Esophagus muscularis mucosa (tissue), 4 donors: ENCODE measurements at places on chromosomes 2 and 18.
A peak's percentile ranks its signal among the peaks of the same experiment; 100 is the strongest.

GRCh38 chr2:213251618-213252017 lies 32.6 kb upstream of the SPAG16 start:
- DNase-seq, result no peak

- no peak for DNase-seq
Observed at GRCh38 chr2:231334981-231335380, 60.5 kb upstream of the B3GNT7 start.

DNA sequence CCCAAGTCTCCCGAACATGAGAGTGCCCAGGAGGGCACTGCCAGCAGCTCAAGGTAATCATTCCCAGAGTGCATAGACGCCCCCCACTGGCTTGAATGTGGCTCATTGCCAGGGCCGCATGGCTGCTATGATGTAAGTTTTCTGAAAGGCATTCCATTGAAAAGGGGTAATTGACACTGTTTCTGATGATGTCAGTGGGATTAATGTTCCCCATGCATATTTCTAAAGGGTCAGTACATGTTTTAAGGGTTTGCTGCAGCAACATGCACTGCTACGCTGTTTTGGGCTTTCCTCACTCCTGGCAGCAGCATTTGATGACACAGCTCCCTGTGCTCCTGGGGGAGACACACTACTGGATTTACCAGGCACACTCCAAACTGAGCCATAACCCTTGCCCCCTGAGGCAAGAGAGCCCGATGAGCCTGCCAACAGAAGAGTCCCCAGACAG lies 36.7 kb downstream of the KIAA2012 start:
- no peak for DNase-seq

DNA sequence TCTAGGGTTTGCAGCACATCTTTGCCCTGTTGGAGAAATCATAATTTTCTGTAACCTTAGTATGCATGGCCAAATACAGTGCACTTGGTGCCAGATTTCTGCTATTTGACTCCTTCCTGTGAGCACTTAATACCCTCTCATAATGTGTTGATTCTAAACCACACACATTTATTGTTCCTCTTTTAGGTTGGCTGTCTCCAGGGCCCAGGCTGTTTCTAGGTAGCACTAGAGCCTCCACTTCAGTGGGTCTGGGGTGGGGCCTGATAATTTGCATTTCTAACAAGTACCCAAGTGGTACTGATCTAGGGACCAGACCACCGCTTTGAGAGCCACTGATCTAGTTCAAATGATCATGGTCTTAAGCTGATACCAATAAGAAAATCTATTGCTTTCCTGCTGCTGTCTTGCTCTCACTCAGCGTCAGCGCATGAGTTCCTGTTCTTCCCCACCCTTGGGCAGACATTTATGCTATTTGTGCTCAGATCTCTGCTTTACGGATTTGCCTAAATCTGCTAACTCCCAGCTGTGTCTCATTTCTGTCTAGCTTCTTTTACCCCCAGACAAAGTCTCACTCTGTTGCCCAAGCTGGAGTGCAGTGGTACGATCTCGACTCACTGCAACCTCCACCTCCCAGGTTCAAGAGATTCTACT lies 7.4 kb downstream of the PTRHD1 start:
- no peak for DNase-seq

- no peak for DNase-seq
Observed at GRCh38 chr2:102070058-102070642, 72.4 kb upstream of the IL1R1 start.

- DNase-seq, result no peak
Observed at GRCh38 chr2:217993138-217993537, 9.7 kb downstream of the TNS1 start.

GRCh38 chr2:287471-287885 lies 413 bp downstream of the ALKAL2 start:
- no peak for DNase-seq

GRCh38 chr2:58146707-58147106 lies 94.4 kb downstream of the FANCL start:
- DNase-seq, result no peak

DNA sequence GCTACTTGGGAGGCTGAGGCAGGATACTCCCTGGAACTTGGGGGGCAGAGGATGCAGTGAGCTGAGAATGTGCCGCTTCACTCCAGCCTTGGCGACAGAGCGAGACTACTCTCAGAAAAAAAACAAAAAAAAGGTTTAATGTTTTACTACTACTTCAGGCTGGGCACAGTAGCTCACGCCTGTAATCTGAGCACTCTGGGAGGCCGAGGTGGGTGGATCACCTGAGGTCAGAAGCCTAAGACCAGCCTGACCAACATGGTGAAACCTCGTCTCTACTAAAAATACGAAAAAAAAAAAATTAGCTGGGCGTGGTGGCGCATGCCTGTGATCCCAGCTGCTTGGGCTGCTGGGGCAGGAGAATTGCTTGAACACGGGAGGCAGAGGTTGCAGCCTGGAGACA lies 75.7 kb upstream of the ATIC start:
- DNase-seq, result no peak

GRCh38 chr2:208251098-208251497 lies 3.8 kb downstream of the IDH1 start:
- no peak for DNase-seq

DNA sequence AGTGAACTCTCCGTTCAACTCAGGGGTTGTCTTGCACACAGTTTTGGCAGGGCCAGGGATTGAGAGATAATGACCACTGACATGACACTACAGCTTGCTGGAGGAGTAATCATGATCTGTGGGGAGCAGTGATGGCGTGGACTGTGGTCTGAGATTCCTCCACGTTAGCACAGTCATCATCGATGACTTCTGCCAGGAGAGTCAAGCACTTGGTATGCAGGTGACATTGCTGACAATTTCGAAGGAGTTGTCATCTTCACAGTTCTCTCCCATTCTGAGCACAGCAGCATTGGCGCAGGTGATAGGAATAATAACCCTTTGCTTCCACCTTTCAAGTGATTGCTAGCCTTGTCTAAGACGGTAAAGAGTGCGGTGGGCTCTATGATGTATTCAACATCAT lies 79.8 kb downstream of the SGPP2 start:
- no peak for DNase-seq

- DNase-seq, result no peak
Observed at GRCh38 chr2:3606028-3606369, 11.1 kb downstream of the COLEC11 start.

- DNase-seq, result no peak
Observed at GRCh38 chr2:76298041-76298440, 587.3 kb upstream of the GCFC2 start.

GRCh38 chr18:40882468-40882867 lies 1072.6 kb upstream of the PIK3C3 start:
- no peak for DNase-seq

DNA sequence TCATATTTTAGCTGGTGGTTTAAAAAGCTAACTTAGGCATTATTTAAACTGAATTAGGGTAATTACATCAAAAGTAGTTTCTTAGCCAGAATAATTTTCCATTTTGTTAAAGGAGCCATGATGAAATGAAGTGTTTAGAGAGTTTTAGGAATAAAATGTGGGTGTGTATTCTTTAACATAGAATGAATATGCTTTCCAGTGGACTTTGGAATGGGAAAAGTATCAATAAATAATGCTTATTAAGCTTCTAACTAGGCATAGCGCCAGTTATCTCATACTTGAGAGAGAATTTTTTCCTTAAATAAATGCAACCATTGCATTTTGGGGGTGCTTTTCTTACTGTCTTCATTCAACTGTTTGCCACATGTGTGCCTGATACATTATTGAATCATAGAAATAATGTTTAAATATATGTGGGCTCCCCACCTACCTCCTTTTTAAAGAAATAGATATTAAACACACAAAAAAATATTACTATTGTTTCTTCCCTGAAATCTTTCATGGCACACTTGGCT lies 90.4 kb downstream of the CAMKMT start:
- no peak for DNase-seq

GRCh38 chr2:96103761-96104486 lies 12.4 kb downstream of the ADRA2B start:
- DNase-seq, result no peak

GRCh38 chr18:1018181-1018681 lies 113.6 kb downstream of the ADCYAP1 start:
- DNase-seq, result no peak

DNA sequence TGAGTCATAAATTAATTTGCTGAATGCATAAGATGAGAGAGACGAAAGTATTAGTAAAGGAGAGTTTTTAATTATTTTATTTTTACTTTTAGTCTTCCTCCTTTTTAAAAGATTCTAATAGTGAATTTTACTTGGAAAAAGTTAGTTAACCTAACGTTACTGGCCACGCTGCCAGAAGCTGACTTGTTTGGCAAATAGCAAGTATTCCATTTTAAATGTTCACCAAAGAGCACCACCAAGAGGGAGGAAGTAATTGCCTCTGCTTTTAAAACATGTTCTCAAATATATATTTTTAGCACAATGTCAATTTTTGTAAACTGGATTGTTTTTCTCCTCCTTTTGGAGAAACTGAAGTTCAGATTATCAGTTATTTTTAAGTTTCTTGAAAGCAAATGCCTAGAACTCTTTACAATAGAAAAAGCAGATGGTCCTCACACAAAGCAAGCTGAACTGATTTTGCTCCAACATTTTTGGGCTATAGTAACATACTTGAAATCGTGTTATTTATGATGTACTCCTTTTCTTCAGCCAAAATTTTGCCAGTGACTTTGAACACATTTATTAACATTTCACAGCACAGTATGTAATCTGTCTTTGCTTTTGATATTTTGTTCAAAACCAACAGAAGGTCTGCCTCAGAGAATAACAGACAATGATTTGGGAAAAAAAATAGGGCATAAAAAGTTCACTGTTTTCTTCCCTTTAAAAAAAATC lies 1311.0 kb upstream of the FAM98A start:
- no peak for DNase-seq

DNA sequence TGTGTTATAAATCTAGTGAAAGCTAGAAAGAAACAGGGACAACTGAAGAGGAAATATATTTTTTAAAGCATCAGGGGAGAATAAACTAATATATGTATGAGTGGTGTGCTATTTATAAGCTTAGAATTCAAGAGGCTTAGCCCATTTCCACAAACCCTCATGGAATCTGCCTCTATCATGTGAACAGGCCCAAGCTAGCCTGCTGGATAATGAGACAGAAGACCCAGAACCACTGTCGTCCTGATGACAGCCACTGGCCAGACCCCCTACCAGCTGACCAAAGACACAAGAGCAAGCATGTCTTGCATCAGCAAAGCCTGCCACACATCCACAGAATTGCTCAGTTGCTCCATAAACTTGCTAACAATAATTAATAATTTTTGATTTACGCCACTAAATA lies 382.3 kb upstream of the NXPH2 start:
- no peak for DNase-seq

- DNase-seq, result no peak
Observed at GRCh38 chr18:48926420-48926857, 24.3 kb downstream of the SMAD7 start.

- no peak for DNase-seq
Observed at GRCh38 chr2:7911196-7911595, 770.7 kb upstream of the ID2 start.

GRCh38 chr2:198325359-198325758 lies 521.0 kb downstream of the PLCL1 start:
- no peak for DNase-seq

DNA sequence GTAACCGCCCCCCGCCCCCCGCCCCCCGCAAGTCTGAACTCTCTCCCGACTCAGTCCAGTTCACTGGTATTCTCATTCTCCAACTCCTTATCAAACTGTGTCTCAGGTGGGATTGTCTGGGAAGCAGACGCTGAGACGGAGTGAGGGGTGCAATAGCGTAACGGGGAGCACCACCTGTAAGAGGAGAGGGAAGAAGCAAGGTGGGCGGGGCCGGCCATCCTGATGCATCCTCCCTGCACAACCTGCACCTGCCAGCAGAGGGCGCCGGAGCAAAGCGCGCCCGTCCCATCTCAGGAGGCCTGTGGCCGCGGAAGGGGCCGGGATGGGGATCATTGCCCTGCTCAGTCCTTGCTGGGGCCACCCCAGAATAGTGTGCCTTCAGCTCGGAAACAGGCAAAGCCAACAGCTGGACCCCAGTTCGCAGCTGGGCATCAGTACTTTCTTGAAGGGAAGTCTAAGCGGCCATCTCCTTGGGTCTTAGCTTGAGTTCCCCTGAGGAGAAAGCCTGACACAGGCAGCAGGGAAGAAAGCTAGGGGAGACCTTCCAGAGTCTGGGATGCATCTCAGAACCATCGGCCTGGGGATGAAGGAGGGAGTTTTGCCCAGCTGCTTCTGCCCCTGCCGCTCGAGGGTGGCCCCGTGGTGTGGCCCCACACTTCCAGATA lies 208.0 kb downstream of the TFCP2L1 start:
- DNase-seq, result no peak

DNA sequence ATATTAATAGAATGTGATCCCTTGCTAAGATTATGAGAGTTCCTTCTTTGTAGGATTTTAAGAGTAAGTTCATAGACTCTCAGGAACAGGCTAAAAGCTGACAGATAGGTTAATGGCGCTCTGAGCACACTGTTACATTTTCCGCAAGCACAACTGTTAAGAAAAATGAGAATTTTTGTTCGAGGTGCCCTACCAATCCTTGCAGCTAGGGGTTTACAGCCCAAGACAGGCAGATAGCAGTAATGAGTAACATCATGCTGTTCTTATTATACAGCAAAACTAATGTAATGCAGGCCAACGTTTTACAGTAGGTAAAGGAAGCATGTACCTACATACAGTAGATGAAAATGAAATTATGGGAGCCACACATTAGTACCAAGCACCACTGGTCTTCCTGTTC lies 11.2 kb upstream of the BOD1L2 start:
- DNase-seq, result no peak

DNA sequence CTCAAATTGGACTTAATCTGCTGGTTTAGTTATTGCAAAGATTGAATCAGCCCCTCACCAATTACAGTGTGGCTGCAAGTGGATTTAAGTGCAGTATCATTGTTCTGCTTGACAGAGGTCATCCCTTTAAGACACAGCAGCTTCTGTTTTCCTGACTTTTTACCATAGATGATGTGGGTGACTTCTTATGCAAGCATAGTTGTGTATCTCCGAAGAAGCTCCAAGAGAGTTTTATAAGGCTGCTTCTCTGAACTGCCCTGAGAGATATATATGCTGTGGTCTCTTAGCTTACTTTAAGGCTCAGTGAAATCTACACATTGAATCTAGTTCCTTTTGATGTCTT lies 3.5 kb downstream of the TRIB2 start:
- DNase-seq, result no peak

GRCh38 chr2:27572439-27572838 lies 10.4 kb upstream of the ZNF512 start:
- DNase-seq, result peak; percentile 50

DNA sequence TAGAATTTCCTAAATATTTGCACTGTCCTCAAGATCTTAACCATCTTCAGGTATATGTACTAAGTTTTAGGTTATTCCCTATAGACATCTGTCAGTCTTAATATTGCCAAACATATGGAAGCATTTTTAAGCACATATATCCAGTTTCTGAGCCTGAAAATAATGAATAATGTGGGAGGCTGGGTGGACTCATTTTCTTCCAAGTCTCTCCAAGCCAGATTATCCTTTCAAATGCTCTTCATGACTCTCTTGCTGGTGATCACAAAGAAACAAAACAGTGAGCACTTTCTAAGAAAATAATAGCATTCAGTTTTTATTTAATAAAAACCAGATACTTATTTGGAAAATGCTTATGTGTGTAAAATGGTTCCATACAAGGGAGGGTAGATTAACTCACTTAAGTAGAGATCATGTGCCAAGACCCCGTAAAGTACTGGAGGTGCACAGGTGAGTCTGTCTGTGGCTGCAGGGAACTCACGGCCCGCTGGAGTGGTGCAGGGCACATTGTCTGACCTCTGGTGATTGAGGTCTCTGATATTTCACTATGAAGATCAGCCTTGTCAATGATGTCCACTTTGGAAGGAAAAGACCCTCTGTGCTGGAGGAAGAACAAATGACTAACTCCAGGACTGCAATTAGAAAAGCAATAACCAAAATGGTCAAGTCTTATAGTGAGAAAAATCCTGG lies 161.6 kb downstream of the TMEM18 start:
- peak; percentile 68 for DNase-seq
